ENCODE measurements at places on chromosomes 12 and 14. TPM values are rescaled to one million over a fixed set of nuclear protein-coding genes. Genes with fewer than 3 reads are reported as not detected.

KLRK1 gene
- polyA plus RNA-seq: not detected

ASB2 gene
- 0.77 TPM for polyA plus RNA-seq

- DNase-seq: peak; percentile 24
- no peaks in the 10 kb centered on the region for H3K36me3 ChIP-seq
- H3K27me3 ChIP-seq: peaks cover 11% of the 10 kb centered on the region
- H3K4me1 ChIP-seq: no peaks in the 10 kb centered on the region
- no peak overlapping the region for H3K27ac ChIP-seq
These were observed 33.6 kb upstream of the CRY1 start for GRCh38 chr12:107126796-107127481.

GRCh38 chr12:26088998-26089397 lies 35.8 kb downstream of the BHLHE41 start:
- DNase-seq: peak; percentile 13
- H3K4me3 ChIP-seq: no peak overlapping the region
- H3K27ac ChIP-seq: no peak overlapping the region
- no peaks in the 10 kb centered on the region for H3K36me3 ChIP-seq
- H3K4me1 ChIP-seq: peaks cover 4% of the 10 kb centered on the region

- peak; percentile 32 for DNase-seq
- peaks cover 46% of the 10 kb centered on the region for H3K4me1 ChIP-seq
- no peaks in the 10 kb centered on the region for H3K36me3 ChIP-seq
- H3K27me3 ChIP-seq: no peaks in the 10 kb centered on the region
- no peak overlapping the region for H3K4me3 ChIP-seq
These were observed 208.9 kb downstream of the CACNA1C start for GRCh38 chr12:2261708-2262107.

DNA sequence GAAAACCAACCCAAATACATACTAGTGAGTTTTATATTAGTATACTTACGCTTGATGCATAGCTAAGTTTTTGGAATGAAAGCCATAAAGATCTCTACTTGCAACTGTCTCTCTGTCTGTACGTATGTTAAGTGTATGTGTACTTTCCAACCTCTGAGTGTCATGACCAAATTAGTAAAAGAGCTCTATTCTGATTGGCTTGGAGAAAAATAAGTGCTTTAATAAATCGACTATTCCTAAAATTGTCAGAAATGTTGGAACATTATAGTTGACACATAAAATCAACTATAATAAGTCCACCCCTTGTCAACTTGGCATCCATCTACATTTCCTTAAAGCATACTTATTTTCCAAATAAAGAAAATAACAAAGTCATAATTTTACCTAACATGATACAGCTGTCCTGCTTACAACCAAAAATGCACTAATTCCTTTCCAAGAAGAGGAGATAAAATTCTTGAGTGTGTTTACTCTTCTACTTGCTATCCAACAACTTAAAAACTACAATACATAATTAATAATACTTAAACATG lies 507.4 kb upstream of the ATP2B1 start:
- H3K36me3 ChIP-seq: no peaks in the 10 kb centered on the region
- H3K4me1 ChIP-seq: no peaks in the 10 kb centered on the region
- no peak for DNase-seq
- no peaks in the 10 kb centered on the region for H3K27me3 ChIP-seq

DNA sequence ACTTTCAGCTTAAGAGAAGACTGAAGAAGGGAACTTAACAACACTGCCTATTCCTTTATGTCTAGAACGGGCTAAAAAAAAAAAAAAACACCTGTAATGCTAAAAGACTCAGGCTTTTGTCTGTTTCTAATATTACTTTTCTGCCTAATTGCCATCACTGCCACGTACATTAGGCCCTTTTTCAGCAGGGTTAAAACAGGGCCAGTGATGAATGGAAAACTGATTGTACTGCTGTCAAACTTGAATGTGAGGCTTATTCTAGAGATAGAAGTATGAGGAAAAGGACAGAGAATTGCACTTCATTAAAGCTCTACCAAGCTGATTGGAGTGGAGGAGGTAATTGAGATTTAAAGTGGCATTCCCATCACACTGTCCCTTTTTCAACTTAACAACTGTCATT lies 535.8 kb downstream of the PRKD1 start:
- no peak overlapping the region for H3K4me3 ChIP-seq
- no peaks in the 10 kb centered on the region for H3K27me3 ChIP-seq
- no peaks in the 10 kb centered on the region for H3K4me1 ChIP-seq
- DNase-seq: no peak

ITGA7 gene
- polyA plus RNA-seq: 15.7 TPM

DNA sequence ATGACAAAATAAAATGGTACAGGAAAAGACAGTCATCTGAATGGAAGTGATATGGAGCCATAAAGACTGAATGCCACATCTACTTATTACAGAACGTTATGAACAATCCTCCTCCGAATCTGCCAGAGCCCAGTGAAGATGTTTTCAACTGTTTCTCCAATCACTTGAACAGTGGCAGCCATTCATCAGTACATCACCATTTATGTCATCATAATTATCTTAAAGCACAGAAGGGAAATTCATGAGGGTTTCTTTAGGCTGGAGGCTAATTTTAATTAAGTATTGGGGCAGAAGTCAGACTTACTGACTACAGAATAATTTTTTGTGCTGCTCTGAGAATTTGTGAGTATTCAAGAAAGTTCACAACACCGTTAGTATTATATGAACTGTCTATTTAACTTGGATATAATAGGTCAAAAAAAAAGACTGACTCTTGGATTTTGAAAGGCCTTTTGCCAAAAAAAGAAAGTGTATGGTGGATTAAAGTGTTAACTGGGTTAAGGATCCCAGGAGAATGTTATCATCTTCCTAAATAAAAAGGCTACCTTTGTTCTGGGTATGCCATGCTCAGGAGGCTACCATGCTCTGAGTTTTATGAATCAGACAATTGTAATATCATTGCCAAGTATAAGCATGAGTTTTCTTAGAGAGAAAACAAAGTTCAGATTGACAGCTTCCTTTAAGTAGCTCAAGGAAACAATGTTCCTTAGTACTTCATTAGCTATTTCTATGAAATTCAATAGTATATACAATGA lies 40.1 kb downstream of the PDZRN4 start:
- H3K4me3 ChIP-seq: no peak overlapping the region
- H3K27me3 ChIP-seq: no peaks in the 10 kb centered on the region
- no peaks in the 10 kb centered on the region for H3K36me3 ChIP-seq
- DNase-seq: no peak
- no peak overlapping the region for H3K27ac ChIP-seq

DNA sequence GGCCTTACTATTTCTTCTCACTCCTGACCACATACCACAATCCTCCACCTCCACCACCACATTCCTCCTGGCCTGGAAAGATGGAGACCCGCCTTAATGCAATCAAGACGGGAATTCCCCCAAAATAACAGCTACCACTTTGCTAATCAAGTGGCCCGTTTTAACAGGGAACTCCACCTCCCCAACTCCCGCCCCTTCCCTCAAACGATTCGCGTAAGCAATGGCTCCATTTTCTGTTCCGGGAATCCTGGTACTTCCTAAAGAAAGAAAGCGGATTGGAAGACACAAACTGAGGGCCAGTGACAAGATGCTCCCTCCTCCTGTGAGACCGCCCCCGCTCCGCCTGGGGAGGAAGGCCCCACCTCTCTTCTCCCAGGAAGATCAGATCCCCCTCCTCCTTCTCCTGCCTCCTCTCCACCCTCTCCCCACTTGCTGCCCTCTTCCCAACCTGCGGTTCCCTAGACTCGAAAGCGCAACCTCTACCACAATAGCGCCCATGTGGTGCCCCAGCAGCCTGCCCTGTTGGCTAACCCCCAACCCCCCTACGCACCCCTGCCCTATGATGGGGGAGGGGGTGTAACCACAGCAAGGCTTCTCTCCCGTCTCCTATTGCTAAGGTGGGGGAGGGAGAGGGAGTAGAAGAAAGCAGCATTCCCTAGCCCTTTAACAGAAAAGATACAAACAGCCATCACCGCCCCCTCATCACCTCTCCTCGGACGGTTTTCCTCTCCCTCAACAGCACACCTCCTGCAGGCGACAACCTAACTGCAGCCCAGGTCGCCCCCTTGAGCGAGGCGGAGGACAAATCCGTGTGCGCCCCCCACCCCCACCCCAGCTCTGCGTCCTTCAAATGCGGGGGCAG lies 777 bp downstream of the ARF3 start:
- H3K4me3 ChIP-seq: peak overlapping the region; percentile 88
- DNase-seq: peak; percentile 97
- H3K36me3 ChIP-seq: peaks cover 6% of the 10 kb centered on the region
- peak overlapping the region; percentile 84 for H3K27ac ChIP-seq
- H3K4me1 ChIP-seq: peaks cover 3% of the 10 kb centered on the region

GRCh38 chr12:113961921-113962710 lies 4.0 kb downstream of the RBM19 start:
- no peaks in the 10 kb centered on the region for H3K27me3 ChIP-seq
- H3K36me3 ChIP-seq: peaks cover 42% of the 10 kb centered on the region
- DNase-seq: peak; percentile 72
- H3K27ac ChIP-seq: no peak overlapping the region

MIPOL1 gene
- polyA plus RNA-seq: 1.9 TPM

KRT73 gene
- not detected for polyA plus RNA-seq

DNA sequence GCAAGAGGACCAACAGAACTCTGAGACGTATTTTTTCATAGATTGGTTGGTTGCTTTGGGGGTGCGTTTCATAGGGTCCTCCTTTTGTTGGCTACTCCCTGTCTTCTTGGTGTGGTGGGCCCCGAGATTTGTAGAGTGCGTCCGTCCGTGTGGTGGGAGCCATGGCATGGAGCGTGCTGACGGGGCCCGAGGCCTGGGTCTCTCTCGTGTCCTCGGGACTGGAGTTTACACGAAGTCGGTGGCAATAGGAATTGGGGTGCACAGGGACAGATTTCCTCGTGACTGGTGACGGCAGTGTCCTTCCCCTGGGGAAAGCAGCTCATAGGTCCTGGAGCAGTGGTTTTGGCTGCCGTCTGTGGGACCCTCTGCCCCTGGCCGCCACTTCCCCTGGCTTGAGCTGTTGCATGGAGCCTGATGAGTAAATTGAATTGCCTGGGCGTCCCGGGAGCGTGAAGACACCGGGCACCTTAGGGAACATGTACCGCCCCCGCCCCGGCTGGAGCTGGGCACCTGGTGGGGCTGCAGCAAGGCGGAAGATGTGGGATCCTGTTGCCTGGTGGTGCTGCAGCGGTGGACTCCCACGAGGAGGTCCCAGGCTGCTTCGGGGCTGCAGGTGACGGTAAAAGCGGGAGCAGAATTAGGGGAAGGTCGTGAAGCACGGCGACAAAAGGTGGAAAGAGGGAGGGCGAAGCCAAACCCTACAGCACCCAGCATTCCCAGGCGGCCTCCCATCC lies 153.7 kb upstream of the ALG10B start:
- no peaks in the 10 kb centered on the region for H3K27me3 ChIP-seq
- DNase-seq: no peak
- H3K4me1 ChIP-seq: no peaks in the 10 kb centered on the region
- no peak overlapping the region for H3K27ac ChIP-seq

DNA sequence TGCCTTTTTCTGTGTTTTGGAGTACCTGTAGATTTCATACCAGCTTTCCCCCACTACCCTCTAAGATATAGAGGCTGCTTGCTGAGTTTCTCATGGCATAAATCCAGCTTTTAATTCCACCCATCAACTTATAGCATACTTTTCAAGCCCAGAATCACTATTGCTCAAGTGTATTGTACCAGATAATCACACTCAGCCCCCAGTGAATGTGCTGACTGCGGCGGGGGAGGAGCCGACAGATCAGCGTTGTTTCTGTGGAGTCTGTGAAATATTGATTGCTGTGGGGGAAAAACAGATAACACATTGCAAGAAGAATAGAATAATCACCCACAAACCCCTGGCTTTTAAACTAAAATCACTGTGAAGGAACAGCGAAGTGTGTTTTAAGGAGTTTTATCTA lies 296.1 kb downstream of the TMEM132D start:
- no peak overlapping the region for H3K4me3 ChIP-seq
- DNase-seq: no peak
- no peaks in the 10 kb centered on the region for H3K27me3 ChIP-seq
- H3K27ac ChIP-seq: no peak overlapping the region

GRCh38 chr12:127052511-127053232 lies 1214.3 kb upstream of the TMEM132C start:
- H3K27me3 ChIP-seq: no peaks in the 10 kb centered on the region
- no peaks in the 10 kb centered on the region for H3K36me3 ChIP-seq
- DNase-seq: peak; percentile 20
- H3K4me1 ChIP-seq: no peaks in the 10 kb centered on the region

- H3K4me1 ChIP-seq: no peaks in the 10 kb centered on the region
- DNase-seq: no peak
- H3K4me3 ChIP-seq: no peak overlapping the region
- H3K27ac ChIP-seq: no peak overlapping the region
- H3K36me3 ChIP-seq: no peaks in the 10 kb centered on the region
- no peaks in the 10 kb centered on the region for H3K27me3 ChIP-seq
These were observed 9.4 kb upstream of the OR10G3 start for GRCh38 chr14:21589317-21589716.

- no peak within 1 kb of the TSS for H3K4me3 ChIP-seq
- peaks cover 30% of the 10 kb centered on the region for H3K27me3 ChIP-seq
- no peak within 1 kb of the TSS for H3K27ac ChIP-seq
- H3K36me3 ChIP-seq: no peaks in the 10 kb centered on the region
These were observed at the start of gene RGS6 for GRCh38 chr14:71932229-71932981. RGS6 (plus strand) TSS chr14:71932429.

- no peaks in the 10 kb centered on the region for H3K27me3 ChIP-seq
- no peak for DNase-seq
- no peaks in the 10 kb centered on the region for H3K4me1 ChIP-seq
- no peak overlapping the region for H3K4me3 ChIP-seq
- H3K27ac ChIP-seq: no peak overlapping the region
These were observed 465.5 kb upstream of the ATP2B1 start for GRCh38 chr12:90174198-90174510.

DNA sequence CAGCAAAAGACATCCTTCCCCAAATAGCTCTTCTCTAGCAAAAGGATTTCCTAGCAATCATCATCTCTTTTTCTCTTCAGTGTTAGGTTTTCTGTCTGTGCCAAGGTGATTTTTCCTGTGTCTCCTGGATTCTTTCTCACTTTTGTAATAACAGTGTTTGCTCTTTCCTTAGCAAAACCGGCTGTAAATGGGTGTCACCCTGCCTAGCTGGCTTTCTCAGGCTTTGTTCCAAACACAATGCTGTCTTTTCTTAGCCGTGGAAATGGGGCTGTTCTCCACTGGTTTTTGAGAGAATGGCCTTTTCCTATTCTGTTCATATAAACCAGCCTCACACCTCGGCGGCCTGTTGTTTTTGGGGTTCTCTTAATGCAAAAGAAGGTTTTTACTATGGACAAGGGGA lies 21.9 kb downstream of the JDP2 start:
- H3K36me3 ChIP-seq: peaks cover 29% of the 10 kb centered on the region
- H3K27me3 ChIP-seq: no peaks in the 10 kb centered on the region
- H3K4me3 ChIP-seq: no peak overlapping the region
- H3K4me1 ChIP-seq: peaks cover 42% of the 10 kb centered on the region
- DNase-seq: no peak
- H3K27ac ChIP-seq: no peak overlapping the region

ACSM4 gene
- not detected for polyA plus RNA-seq

GRCh38 chr12:52871291-52872039 lies 22.7 kb upstream of the KRT78 start:
- peak; percentile 73 for DNase-seq
- peak overlapping the region; percentile 12 for H3K27ac ChIP-seq
- H3K4me1 ChIP-seq: peaks cover 26% of the 10 kb centered on the region
- H3K27me3 ChIP-seq: no peaks in the 10 kb centered on the region
- H3K36me3 ChIP-seq: no peaks in the 10 kb centered on the region

Data from IMR-90 (cell line).